ENCODE measurements at places on chromosomes 13 and 19.

DNA sequence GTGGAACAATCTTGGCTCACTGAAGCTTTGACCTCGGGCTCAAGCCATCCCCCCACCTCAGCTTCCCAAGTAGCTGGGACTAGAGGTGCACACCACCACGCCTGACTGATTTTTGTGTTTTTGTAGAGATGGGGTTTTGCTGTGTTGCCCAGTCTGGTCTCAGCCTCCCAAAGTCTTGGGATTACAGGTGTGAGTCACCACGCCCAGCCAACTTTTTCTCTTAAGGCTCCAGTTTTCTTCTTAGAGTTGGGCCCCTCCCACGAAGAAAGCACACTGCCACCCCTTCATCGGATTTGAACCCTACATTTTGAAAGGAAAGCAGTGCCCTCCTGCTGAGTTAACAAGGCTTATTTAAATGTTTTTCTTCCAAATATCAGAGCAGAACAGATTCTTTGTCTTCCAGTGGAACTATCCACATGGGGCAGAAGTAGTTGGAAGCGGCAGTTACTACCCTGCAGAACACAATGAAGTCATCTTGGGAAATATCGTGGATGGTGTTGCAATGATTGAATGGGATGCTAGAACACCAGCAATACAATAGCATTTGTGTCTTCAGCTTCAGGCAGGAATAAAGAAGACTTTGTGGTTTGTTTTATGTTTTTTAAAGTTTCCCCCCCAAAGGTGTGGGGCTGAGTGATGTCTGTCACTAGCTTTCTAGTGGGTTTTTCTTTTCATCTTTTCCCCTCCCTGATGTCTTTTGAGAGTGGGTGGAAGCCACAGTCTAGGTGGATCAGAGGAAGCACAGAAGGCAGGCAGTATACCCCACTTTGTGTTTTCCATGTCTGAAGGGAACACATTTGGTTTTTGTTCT lies 8.9 kb downstream of the ACTN4 start:
- DNase-seq = no peak

DNA sequence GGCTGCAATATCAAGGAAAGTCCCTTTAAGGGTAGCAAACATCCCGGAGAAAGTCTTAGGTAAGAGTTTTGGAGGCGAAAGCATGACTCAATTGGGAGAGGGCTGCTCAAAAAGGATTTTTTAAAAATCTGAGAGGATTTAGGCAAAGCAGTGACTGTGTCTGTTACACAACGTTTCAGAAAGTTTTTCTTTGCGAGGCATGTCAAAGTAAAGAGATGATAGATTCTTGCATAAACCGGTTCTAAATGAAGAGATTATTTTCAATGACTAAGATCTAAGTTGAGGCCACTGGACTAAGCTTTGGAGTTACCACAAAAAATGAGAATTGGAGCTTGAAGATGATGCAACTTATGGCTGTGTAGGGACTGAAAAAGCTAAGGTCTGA lies 43.7 kb upstream of the ENOX1 start:
- no peak for DNase-seq

DNA sequence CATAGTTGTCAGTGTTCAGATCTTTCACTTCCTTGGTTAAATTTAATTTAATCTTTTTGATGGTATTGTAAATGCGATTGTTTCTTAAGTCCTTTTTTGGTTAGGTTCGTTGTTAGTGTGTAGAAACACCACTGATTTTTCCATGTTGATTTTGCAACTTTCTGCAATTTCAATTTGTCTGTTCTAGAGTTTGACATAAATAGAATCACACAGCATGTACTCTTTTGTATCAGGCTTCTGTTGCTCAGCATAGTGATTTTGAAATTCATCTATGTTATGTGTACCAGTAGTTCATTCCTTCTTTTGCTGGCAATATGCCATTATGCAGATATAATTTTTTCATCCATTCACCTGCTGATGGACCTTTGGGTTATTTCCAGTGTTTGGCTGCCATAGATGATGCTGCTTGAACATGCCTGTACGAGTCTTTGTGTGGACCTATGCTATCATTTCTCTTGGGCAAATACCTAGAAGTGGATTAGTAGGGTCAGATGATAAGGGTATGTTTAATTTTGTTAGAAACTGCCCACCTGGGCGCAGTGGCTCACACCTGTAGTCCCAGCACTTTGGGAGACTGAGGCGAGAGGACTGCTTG lies 33.1 kb downstream of the BICRA start:
- no peak for DNase-seq

DNA sequence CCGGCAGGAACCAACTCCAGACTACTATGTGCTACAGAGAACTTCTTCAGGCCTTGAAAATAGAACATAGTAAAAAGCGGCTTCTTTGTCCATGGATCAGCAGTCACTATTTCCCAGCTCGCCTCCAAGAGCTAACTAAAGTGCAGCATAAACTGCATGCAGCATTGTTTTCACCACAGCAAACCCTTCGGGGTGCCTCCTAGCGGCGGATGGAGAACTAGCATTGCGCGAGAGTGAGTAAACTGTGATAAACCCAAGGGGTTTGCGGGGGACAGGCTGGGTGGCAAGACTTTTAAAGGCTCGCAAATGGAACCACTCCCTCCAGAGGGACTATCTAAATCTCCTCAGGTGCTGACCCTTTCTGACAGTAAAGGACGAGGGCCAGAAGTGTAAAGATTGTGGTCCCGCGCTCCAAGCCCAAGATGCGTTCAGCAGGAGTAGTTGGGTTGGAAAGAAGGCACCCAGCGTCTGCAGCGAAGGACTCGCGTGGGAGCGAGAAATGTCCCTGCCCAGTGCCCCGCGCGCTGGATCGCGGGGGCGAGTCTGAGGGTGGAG lies 21.5 kb upstream of the SGCG start:
- DNase-seq = no peak

DNA sequence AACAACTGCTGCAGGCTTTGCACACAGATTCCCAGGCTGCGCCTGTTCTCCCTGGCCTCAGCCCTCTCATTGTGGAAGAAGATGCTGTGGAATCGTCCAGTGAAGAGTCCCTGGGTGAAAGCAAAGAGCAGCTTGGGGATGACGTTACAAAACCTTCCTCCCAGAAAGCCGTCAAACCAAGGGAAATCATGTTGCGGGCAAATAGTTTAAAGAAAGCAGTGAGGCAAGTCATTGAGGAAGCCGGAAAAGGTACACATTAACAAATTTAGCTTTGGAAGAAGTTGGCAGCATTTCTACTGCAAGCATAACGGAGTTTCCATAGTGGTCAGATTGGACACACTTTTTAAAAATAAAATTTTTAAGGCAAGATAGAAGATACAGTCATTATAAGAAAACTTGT lies 82.9 kb upstream of the AKAP11 start:
- no peak for DNase-seq

- DNase-seq = no peak
Observed at GRCh38 chr13:79593121-79593520, 112.2 kb downstream of the NDFIP2 start.

GRCh38 chr13:92362717-92363116 lies 863.9 kb upstream of the GPC6 start:
- DNase-seq = no peak

- no peak for DNase-seq
Observed at GRCh38 chr13:19148561-19148960, 33.1 kb downstream of the TUBA3C start.

DNA sequence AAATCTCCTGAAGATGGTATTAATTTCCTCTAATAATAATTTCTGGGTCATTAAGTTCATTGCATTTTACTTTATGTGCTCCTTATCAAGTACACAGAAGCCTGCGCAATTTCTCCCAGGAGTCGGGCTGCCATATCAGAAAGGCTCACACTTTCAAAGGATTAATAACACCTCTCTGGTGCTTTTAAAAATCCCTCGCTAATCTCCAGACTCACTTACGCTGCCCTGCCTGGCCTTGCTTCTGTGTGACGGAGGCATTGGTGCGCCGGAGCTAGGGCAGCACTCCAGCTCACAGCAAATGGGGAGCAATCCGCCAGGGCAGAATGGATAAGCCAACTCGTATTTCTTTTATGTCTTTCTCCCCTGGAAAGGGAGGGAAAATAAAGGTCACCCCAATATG lies 300.8 kb downstream of the EFNB2 start:
- DNase-seq = no peak

- no peak for DNase-seq
Observed at GRCh38 chr13:99431927-99432608, 69.2 kb upstream of the TM9SF2 start.

- DNase-seq = no peak
Observed at GRCh38 chr13:41111454-41111853, 21.1 kb downstream of the KBTBD6 start.

DNA sequence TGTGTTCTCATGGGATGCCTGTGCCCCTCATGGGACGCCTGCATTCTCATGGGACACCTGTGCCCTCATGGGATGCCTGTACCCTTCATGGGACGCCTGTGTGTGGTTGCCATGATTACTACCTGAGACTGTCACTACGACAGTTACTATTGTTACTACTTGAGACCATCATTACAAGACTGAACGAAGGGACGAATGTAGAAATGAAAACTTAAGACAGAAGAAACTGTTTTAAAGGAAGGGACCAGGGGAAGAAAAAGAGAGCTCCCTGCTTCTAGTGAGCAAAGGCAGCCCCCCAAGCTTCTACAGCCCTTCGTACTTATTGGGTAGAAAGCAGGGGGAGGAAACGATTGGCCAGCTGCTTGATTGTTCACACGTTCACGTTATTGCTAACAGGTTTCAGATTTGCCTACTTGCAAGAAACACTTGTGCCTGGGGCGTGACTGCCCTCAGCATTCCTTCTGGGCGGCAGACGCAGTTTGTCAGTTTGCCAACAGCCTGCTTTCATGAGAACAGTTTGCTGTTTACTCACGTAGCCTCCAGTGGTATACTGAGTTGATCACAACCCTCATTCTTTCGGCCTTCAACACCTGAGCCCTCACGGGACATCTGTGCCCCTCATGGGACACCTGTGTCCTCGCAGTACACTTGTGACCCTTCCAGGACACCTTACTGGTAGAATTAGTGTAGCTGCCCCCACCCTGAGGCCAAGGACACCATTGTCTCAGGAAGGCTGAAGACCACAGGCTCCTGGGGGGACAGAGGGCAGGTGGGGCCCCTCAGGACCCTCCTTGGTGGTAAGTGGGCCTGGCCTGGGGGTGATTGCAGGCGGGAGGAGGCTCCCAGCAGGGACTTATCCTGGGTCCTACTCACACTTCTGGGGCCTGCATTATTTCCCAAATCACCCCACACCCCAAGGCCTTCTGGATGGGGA lies 2.5 kb upstream of the S1PR4 start:
- DNase-seq = no peak

- DNase-seq = no peak
Observed at GRCh38 chr19:40523322-40524047, 53.2 kb upstream of the SHKBP1 start.

- no peak for DNase-seq
Observed at GRCh38 chr13:50549221-50549942, 294.1 kb downstream of the DLEU7 start.

DNA sequence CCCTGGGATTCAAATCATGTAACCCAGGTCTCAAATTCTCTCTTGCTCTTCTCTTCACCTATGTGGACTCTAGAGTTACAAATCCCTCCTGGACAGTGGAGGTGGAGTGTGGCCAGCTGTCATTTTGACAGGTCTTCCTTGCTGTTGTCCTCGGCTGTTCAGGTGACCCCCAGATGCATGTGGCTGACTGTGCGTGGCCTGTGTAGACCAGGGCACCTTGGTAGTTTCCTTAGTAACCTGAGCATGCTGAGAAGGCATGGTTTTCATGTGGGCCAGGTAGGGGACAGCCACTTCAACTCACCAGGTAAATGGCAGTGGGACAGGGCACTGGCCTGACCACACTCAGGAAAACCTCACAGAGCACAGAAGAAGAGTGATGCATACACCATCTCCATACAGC lies 155.0 kb upstream of the TSHZ3 start:
- no peak for DNase-seq

GRCh38 chr13:95620825-95621498 lies 23.5 kb downstream of the DZIP1 start:
- no peak for DNase-seq

Measured in stimulated activated CD4-positive, alpha-beta T cell treated with anti-CD3 and anti-CD28 coated beads, Interleukin-1b, Interleukin-23, amount 100 ng/mL, for 1 hour (primary cell).